ENCODE measurements at places on chromosomes 7 and 10.

GRCh38 chr10:9685596-9685995, 1332.1 kb upstream of the CELF2 start:
- no peak overlapping the region for H3K27ac ChIP-seq
- no peak overlapping the region for H3K4me3 ChIP-seq
- DNase-seq, result no peak
- H3K36me3 ChIP-seq, result no peaks in the 10 kb centered on the region
- H3K4me1 ChIP-seq, result no peaks in the 10 kb centered on the region

DNA sequence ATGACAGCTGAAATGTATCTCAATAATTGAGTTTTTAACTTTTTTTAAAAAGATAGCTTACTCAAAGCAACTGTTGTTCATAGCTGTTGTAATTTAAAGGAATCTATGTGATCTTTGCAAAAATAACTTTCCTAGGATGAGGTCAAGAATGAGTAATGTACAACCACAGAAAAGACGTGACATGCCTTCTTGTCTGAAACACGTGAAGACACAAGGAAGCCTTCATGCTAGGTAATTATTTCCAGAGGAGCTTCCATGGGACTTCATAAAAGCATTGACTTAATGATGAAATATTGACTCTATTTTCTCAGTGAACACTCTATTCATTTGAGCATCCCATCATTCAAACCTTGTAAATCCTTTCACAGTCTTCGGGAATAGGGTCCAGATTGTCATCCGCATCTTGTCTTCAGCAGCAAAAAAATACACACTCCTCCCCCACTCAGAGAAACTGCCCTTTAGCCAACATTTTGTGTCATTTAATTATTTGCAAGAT, 528.0 kb downstream of the NRG3 start:
- no peak for DNase-seq
- H3K4me3 ChIP-seq, result no peak overlapping the region
- H3K36me3 ChIP-seq, result no peaks in the 10 kb centered on the region
- H3K27me3 ChIP-seq, result no peaks in the 10 kb centered on the region
- no peak overlapping the region for H3K27ac ChIP-seq

DNA sequence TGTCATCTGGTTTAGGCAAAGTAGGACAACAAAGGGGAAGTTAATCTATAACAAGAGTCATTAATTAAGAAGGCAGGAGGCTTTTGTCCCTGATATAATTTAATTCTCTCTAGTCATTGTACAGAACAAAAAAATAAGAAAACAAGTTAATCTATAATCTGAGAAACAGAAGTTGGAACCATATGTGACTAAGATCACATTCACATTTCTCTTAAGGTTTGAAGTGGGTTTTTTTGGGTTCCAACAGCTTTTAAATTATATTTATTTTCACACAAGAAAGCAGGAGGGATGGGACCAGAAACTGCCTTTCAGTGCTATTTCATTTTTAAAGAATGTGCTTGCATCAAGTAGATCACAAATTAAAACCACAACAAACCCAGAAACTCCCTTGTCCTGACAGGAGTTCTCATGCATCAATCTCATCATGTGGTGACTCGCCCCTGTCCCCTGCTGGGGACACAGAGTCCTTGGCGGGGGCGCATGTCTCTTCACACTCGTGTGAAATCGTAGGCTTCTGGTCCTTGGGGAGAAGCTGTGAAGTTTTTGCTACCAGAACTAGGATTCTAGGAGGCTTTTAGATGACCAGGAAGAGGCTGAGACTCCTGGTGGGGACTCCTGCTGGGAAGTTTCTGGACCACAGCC, 10.1 kb upstream of the OPN4 start:
- H3K27me3 ChIP-seq, result no peaks in the 10 kb centered on the region
- H3K4me1 ChIP-seq, result no peaks in the 10 kb centered on the region
- no peak for DNase-seq
- no peaks in the 10 kb centered on the region for H3K36me3 ChIP-seq
- H3K27ac ChIP-seq, result no peak overlapping the region

DNA sequence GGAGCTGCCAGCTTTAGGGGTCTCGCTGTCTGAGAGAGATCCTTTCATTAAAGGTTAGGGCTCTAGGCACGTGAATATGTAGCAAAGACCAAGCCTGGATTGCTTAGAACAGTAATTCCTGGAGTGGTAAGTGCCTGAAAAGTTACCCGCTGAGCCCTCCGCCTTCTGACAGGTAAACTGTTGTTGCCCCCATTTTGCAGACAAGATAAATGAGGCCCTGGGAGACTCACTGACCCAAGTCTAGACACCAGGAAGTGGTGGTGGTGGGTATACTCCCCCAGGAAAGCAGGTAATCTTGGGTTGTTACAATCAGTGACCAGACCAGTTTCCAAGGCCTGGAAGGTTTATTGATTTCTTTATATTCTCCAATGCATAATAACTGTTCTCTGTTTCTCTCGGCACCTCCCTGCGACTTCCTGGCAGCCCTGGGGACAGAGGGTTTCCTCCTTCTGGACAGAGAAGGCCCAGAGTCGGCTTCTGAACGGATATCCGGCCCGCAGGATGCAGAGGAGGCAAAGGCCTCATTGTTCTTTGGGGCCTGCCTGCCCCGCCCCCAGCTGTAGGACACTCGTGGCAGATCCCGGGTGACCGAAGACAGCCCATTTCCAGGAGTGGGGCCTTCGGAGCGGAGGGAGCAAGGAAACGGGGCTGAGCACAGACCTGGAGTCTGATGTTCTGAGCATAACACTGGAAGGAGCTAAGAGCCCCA, 1.3 kb upstream of the GRK5 start:
- DNase-seq, result peak; percentile 66
- peaks cover 40% of the 10 kb centered on the region for H3K4me1 ChIP-seq
- H3K27ac ChIP-seq, result peak overlapping the region; percentile 83
- no peaks in the 10 kb centered on the region for H3K27me3 ChIP-seq
- H3K4me3 ChIP-seq, result peak overlapping the region; percentile 90

DNA sequence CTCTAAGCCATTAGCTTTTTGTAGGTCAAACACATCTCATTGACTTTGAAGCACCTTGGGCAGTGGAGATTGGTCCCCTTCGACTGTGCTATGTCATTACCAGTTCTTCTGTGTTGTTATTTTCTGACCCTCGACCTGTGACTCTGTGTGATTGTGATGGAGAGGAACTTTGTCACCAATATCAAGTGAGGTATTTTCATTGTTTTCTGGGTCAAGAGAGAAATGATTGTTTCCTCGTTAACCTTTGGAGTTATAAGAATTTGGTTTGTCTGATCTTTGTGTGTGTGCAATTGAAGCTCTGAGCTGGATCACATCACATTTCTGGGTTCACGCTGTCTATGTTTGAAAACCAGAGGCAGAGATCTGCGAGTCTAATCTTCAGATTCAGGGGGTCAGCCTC, 432.2 kb upstream of the KLF6 start:
- H3K27me3 ChIP-seq, result no peaks in the 10 kb centered on the region
- H3K36me3 ChIP-seq, result no peaks in the 10 kb centered on the region

GRCh38 chr10:58266826-58267712, 625 bp downstream of the IPMK start:
- no peaks in the 10 kb centered on the region for H3K36me3 ChIP-seq
- DNase-seq, result peak; percentile 64
- H3K4me3 ChIP-seq, result peak overlapping the region; percentile 51
- H3K27me3 ChIP-seq, result no peaks in the 10 kb centered on the region

DNA sequence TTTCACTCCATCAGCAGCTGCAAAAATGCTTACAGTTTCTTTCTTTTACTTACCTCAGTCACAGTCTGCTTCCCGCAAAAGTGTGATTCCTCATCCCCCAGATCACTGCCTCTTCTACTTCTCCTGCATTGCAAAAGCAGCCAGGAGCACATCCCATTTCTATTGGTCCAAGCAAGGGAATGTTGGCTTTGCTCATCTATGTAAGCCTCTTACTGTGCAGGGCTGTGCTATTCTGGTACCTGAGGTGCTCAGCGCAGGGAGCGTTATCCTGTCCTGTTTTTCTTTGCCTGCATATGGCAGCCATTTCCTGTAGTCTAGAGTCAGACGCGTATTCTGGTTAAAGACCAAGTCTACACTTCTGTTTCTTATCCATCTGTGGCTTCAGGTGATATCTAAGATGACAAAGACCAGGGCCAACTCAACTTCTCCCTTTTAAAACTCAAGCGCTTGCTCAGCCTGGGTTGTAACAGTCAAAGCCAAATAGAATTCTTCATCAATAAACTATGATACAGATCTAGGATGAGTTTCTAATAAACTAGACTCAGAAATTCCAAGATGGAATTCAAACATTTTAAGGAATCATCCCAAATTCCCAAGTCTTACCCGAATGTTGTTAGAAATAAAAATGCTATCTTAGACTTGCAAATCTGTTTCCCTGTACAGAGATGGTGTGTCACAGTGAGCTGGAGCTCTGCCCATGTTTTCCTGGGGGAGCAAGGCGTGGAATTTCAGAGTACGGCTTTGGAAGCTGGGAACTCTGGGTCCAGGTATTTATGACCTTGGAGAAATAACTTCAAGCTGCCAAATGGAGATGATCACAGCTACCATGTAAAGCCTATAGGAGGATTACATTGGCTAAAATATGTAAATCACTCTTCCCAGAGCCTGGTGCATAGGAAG, 6.1 kb upstream of the RBM17 start:
- no peak for DNase-seq
- peaks cover 21% of the 10 kb centered on the region for H3K4me1 ChIP-seq
- H3K4me3 ChIP-seq, result no peak overlapping the region
- H3K36me3 ChIP-seq, result no peaks in the 10 kb centered on the region
- peaks cover 18% of the 10 kb centered on the region for H3K27me3 ChIP-seq

GRCh38 chr7:142919656-142920055, 13.9 kb downstream of the TRPV5 start:
- H3K27me3 ChIP-seq, result peaks cover 6% of the 10 kb centered on the region
- no peak overlapping the region for H3K27ac ChIP-seq
- no peak for DNase-seq
- no peak overlapping the region for H3K4me3 ChIP-seq
- no peaks in the 10 kb centered on the region for H3K4me1 ChIP-seq
- no peaks in the 10 kb centered on the region for H3K36me3 ChIP-seq

GRCh38 chr7:33425395-33425794, 296.0 kb downstream of the BBS9 start:
- H3K27ac ChIP-seq, result no peak overlapping the region
- H3K27me3 ChIP-seq, result no peaks in the 10 kb centered on the region
- no peaks in the 10 kb centered on the region for H3K4me1 ChIP-seq
- H3K4me3 ChIP-seq, result no peak overlapping the region
- no peaks in the 10 kb centered on the region for H3K36me3 ChIP-seq

DNA sequence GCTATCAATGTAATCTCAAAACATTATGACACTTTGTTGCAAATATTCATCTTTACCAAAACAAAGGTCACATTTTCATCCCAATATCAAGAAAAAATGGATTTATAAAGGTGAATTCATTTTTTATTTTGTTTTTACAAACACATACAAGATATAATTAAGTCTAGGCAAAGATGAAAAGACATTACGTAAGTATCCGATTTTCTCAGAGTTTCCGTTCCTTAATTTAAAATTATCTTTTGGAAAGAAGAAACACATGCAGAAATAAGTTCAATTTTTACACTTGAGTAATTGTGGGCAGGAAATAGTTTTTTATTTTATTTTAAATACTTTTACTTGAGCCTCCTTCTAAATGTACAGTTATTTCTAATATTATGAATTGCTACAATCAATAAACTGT, 24.6 kb downstream of the RTKN2 start:
- H3K4me3 ChIP-seq, result no peak overlapping the region
- no peaks in the 10 kb centered on the region for H3K27me3 ChIP-seq
- no peak for DNase-seq
- no peaks in the 10 kb centered on the region for H3K36me3 ChIP-seq

DNA sequence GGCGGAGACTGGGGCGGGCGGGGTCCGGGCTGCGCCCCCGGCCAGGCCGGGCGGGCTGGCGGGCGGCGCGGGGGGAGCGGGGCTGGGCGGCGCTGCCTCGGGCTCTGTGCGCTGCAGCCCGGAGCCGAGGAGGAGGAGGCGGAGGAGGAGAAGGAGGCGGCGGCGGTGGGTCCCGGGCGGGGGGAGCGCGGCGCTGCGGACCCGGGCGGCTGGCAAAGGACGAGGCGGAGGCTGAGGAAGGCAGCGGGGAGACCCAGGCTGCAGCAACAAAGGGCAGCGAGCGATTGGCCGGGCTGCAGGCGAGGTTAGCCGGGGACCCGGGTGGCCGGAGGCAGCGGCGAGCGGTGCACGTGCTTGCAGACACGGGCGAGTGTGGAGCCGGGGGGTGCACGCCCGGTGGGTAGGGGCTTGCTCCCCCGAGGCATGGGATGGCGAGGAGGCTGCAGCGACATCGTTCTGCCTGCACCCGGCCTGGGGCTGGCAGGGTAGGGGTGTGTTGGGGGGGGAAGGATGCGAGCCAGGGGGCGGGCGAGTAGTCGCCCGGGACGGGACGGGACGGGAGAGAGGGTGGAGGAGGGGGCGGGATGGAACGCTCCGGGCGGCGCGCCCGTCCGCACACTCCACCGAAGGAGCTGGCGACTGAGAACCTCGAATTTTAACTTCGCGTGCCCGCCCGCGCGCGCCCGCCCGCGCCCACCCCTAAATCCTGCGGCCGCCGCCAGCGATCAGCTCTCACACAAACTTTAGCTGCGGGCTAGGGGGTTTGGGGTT, 844 bp upstream of the KAT6B start:
- peaks cover 25% of the 10 kb centered on the region for H3K4me1 ChIP-seq
- peak; percentile 72 for DNase-seq

- H3K4me3 ChIP-seq, result no peak overlapping the region
- H3K36me3 ChIP-seq, result no peaks in the 10 kb centered on the region
- no peak overlapping the region for H3K27ac ChIP-seq
- DNase-seq, result peak; percentile 35
- no peaks in the 10 kb centered on the region for H3K4me1 ChIP-seq
These were observed 56.9 kb downstream of the NEUROG3 start for GRCh38 chr10:69516316-69516715.

DNA sequence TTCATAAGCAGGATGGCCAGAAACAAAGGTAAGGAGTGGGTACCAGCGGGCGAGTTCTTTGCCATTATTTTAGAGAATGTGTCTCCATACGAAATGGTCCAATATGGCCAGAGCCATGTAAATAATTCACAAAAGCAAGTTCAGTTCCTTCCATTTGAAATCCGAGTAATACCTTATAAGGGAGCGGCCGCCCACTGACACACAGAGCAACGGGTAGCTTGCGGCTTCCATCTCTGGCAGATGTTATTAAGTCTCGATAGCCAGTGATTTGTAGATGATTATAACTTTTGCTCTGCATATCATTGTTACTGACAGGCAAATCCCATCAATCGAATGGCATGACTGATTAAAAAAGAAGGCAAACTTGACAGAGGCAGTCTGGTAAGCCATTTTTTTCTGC, 63.2 kb downstream of the GFRA1 start:
- no peak overlapping the region for H3K27ac ChIP-seq
- no peaks in the 10 kb centered on the region for H3K4me1 ChIP-seq
- no peak overlapping the region for H3K4me3 ChIP-seq
- H3K36me3 ChIP-seq, result no peaks in the 10 kb centered on the region
- no peaks in the 10 kb centered on the region for H3K27me3 ChIP-seq

DNA sequence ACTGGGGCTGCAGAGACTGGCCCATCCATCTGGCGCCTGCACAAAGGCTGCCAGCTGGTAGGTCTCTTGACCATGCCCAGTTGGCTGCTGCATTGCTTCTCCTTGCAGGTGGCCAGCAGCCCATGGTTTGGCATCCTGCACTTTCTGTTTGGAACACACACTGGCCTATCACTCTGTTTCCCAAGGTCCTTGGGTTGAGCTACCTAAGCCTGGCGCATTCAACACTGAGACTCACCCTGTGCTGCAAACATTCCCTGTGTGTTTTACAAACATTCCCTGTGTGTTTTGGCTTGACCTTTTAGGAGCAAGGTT, 55.5 kb downstream of the TACR2 start:
- H3K4me3 ChIP-seq, result no peak overlapping the region
- DNase-seq, result no peak
- H3K27ac ChIP-seq, result no peak overlapping the region
- no peaks in the 10 kb centered on the region for H3K27me3 ChIP-seq

GRCh38 chr10:79068203-79068561, 584 bp upstream of the ZMIZ1 start:
- H3K4me3 ChIP-seq, result peak overlapping the region; percentile 74
- H3K27ac ChIP-seq, result peak overlapping the region; percentile 52
- no peak for DNase-seq
- H3K36me3 ChIP-seq, result no peaks in the 10 kb centered on the region
- peaks cover 41% of the 10 kb centered on the region for H3K4me1 ChIP-seq
- H3K27me3 ChIP-seq, result no peaks in the 10 kb centered on the region
